CD4-positive, alpha-beta T cell treated with Interferon alpha-2 for 1 hour (primary cell): ENCODE measurements at places on chromosomes 11 and 22.

DNA sequence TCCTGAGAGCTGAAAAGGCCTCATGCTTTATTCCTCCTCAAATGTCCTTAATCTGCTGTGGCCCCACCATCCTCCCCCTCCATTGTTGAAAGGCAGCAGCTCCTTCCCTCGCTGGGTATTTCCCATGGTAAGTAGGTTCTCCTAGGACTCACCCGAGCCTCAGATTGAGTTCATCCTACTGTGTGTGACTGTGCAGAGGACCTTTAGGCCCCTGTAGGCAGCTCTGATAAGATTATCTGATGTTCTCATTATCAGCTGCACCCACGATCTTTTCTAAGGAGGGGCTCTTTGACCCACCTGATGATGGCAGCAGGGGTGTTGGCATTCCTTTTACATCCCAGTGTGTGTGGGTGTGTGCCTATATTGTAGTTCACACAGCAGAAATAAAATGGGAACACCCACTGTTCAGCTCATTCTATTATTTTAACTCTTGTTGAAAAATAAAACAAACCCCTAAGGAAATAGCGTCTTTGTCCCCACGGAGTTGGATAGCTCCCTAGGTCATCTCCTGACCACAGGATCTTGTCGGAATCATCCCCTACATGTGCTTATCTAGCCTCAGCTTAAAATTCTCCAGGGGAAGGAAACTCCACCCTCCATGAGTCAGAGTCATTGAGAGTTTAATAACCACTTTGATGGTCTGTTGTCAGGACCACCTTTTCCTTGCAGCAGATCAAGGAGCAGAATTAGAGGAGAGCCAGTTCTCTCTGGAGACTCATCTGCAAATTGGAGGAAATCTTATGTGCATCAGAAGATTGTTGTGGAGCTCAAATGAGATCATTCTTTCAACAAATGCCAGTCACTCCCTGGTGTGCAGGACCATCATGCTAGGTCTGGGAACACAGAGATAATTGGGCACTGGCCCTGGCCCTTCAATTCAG is 19.3 kb downstream of the ENDOD1 start:
- no peak for DNase-seq

DNA sequence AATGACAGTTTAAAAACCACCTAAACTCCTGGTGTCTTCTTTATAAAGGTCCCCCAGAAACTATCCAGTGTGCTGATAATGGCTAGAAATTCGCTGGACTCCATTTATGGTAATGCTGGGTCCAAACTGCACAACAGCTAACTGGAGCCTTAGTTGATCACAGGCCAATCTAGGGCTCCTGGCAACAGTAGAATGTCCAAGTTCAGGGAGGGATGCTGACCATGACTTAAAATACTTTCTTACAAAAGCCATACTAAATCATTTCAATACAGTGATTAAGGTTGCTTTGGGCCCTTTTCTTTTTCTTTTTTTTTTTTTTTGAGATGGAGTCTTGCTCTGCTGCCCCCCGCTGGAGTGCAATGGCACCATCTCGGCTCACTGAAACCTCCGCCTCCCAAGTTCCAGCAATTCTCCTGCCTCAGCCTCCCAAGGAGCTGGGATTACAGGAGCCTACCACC is 14.5 kb upstream of the GAB2 start:
- DNase-seq = no peak

- no peak for DNase-seq
These were observed 5.0 kb upstream of the MYOD1 start for GRCh38 chr11:17714356-17714854.

GRCh38 chr11:44016546-44017442 is 31.0 kb upstream of the ACCSL start:
- no peak for DNase-seq

DNA sequence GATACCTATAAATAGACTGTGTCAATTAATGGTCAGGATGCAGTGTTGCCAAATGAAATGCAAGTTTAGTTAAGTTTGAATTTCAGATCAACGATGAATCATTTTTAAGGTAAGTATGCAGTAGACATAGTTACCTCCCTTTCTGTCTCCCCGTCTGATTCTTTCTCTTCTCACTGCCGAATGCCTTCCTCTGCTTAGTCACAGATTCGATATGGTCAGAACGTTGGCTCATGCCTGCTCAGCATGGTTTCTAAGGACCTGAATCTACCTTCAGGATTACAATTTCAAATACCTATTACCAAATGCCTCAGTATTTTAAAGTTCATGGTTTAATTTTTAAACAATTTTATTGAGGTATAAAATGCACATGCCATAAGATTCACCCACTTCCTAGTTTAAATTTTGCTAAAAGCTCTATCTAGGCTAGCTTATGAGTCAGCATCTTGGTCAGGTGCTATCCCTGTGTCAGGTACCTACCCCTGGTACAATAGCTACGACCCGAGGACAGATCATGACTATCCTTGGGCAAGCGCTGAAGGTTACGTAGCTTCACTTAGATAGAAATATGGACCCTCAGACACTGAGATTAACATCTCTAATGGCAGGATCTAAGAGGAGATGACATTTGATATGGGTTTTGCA is 78.2 kb upstream of the SPON1 start:
- DNase-seq = no peak

- DNase-seq = no peak
These were observed 71.4 kb upstream of the B3GNT6 start for GRCh38 chr11:76962583-76963416.

- DNase-seq = no peak
These were observed 165.2 kb upstream of the TBCEL start for GRCh38 chr11:120858740-120859139.

DNA sequence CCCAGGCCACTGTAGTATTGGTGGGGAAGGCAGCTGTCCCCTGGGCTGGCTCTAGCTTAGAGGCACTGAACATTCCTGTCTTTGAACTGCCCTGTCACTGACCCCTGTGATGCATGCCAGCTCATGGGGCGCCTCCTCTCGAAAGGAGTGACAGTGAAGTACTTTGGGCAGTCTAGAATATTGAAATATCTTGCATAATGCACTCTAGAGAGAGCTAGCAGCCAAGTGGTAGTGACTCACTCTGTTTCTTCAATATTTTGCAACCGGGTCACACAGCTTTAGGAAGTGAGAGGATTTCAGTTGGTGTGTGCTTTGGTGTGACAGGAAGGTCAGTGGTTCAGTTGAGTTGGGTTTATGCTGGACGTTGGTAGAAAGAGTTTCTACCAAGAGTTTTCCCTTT is 35.5 kb upstream of the ST14 start:
- DNase-seq = peak; percentile 74
